Nucleus accumbens (tissue), 56 donors: ENCODE measurements at places on chromosomes 4 and X.

- DNase-seq = no peak
Observed at GRCh38 chr4:55321707-55322264, 24.3 kb upstream of the SRD5A3 start.

DNA sequence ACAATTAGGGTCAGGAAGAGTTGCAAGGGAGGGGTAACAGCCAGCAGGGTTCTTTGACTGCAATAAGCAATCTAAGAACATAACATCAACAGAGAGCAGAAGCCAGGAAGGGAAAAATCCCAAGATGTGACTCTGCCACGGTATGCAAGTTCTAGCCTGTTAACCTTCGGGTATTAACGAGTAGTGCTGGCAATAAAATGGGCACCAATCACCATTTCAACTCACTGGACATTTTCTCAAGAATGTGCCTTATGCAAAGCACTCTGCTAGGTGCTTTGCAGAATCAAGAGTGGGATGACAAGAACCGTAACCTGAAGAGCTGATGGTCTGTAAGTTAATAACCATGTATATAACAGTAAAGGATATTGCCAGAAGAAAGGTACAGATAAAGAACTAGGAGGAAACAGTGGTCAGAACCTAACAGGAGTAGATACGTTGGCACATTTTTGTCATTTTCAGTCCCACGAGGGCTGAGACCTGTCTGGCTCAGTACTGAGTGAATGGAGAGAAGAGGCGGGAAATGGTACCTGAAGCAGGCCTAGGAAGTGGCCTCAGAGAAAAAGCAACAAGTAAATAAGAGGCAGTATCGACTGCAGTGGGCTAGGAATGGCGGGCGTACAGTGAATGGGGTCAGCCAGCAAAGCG is 2.7 kb downstream of the ELOVL6 start:
- no peak for DNase-seq

GRCh38 chr4:185969657-185970056 is 99.3 kb upstream of the TLR3 start:
- no peak for DNase-seq

GRCh38 chrX:133189195-133189594 is 29.0 kb downstream of the TFDP3 start:
- no peak for DNase-seq

DNA sequence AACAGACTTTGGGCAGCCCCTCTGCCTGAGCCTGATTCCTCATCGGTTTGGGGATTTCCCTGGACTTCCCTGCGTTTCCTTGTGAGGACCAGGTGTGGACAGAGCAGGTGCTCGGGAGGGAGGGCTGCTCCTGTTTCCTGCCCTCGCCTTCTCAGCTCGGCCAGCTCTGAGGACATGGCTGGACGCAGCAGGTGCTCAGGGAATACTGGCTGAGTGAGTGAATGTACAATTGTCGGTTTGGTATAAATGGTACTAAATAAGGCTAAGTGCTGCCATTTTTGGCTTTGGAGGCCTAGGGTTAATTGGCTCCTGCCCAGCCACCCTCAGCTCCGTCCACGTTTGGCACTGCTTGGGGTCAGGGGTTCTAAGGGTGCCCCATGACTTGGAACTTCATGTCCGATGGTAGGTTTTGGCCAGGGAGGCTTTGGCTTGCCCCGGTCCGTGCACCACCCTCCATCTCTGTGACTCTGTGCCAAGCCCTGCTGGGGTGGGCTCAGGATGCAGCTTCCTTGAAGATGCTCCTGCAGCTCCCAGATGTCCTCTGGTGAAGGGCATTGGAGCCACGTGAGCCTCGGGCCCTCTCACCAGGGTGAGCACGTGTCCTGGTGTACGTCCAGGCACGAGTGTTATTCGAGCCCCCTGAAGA is 45.0 kb upstream of the NKX1-1 start:
- no peak for DNase-seq

DNA sequence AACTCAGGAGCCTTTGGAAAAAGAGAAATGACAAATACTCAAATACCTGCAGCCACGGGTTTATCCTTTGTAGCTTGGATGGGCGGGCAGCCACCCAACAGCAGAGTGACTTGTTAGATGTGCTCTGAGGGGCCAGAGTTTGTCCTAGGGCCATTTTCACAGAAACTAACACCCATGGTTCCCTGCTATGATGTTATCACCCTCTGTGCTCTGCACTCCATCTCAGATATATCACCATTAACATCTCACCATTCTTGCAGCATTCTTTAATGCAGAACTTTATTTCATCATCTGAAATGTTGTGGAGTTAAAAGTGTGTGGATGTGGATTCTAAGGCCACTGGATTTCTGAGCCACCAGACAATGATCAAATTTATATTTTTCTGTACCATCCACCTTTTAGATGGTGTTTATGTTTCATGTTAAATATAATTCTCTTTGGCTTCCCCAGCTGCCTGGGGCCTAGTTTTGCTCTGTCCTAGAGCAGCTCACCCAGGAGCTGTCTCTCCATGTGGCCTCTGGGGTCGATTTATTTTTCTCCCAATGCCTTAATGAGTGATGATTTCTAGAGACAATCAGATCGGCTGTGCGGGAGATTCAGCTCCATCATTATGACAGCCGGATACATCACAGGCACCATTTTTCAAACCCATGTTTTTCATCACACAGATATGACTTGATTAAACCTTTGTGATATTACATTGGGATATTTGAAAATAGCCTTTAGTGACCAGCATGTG is 380.8 kb downstream of the BCOR start:
- DNase-seq = no peak

DNA sequence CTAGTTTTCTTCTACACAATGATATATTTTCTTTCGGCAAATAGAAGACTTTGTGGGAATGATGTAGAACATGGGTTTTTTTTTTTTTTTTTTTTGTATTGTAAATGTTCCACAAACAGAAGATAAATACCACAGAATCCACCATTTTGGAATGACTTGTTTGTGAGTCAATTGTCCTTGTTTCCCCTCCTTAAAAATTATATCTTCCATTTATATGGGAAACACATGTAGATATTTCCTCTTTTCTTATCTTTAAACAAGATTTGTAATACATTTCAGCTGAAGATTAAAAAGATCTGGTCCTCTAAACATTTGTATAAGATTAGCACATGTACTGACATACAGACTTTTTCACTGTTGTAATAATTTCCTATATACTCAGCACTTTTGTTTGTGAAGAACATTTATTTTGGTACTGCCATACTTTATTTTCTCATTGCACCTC is 304.6 kb downstream of the SPRY1 start:
- no peak for DNase-seq

DNA sequence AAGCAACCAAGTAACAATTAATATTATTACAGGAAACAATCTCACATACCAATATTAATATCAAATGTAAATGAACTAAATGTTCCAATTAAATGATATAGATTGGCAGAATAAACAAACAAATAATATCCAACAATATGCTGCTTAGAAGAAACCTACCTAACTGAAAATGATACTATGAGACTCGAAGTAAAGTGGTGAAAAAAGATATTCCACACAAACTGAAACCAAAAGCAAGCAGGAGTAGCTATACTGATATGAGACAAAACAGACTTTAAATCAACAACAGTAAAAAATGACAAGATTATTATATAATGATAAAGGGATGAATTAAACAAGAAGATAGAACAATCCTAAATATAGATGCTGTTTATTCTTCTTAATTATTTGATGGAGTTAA is 140.1 kb downstream of the SPANXN4 start:
- DNase-seq = no peak

- no peak for DNase-seq
Observed at GRCh38 chrX:6307156-6307555, 78.5 kb upstream of the NLGN4X start.

DNA sequence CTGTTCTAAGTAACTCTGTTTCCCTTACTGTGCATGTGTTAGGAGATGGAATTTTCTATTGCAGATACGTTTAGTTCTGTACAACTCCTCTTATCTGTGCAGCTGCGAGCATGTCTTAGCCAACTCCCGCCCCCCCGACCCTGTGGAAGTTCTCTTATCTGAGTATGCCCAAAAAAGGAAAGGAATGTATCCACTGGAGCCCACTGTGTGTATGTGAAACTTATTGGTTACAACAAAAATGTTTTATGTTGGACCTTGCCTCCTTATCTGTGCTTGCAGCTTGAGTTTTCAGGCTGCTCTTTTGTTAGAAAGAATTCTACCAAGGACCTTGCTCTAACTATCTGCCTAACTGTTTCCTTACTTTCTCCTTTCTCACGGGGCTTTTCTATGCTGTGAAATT is 24.2 kb upstream of the DCAF8L2 start:
- no peak for DNase-seq

GRCh38 chr4:62622089-62622488 is 1422.0 kb downstream of the ADGRL3 start:
- DNase-seq = no peak

DNA sequence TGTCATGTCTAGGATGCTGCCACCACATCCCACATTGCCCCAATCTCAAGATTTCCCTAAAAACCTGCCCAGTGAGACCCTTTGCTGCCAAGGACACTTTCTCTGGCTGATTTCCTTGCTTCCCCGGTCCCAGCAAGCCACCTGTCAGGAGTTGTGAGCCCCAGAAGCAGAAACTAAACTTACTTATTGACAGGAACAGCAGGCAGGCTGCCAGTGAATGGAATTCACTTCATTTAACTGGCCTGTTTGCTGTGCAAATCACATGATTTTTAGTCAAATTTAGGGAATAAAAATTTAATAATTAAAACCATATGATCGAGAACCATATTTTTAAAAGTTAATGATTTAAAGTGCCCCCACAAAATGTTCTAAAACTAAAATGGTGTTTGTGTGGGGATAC is 48.5 kb downstream of the MAMLD1 start:
- no peak for DNase-seq

- no peak for DNase-seq
Observed at GRCh38 chr4:154010371-154010770, 221.5 kb upstream of the SFRP2 start.

DNA sequence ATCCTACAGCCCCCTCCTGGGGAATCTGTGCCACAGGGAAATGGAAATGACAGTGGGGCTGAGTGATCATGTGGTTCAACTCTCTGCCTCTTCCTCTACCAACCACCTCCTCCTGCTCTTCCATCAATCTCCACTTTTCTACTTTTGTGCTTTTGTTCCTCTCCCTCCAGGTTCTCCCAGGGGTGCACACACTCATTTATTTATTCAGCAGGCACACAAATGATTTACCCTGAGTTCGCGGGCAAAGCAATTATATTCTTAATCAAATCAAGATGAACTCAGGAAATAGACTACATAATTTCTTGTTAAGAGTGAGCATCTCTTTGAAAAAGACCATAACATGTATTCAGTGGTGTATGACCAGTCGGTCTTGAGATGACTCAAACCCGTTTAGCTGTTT is 69.2 kb downstream of the VCX3A start:
- DNase-seq = no peak

DNA sequence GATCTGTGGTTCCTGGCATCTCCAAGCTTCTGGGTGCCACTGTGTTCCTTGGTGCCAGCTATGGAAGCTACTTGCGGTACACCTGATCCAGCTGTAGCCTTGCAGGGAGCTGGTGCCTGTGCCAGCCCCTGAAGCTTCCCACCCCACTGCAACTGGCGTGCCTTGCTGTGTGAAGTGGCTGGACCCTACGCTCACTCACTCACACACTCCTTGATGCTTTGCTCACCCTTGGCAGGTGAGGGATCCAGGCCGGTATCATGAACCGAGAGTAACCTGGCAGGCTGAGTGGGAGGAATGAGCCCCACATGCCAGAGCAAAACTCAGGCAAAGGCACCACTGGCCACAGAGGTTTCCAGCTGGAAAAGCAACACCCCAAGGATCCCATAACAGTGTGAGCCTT is 31.3 kb upstream of the TEX13C start:
- DNase-seq = no peak

GRCh38 chr4:57191523-57192034 is 81.4 kb upstream of the IGFBP7 start:
- DNase-seq = no peak

- no peak for DNase-seq
Observed at GRCh38 chr4:55612341-55612740, 20.3 kb upstream of the PDCL2 start.

DNA sequence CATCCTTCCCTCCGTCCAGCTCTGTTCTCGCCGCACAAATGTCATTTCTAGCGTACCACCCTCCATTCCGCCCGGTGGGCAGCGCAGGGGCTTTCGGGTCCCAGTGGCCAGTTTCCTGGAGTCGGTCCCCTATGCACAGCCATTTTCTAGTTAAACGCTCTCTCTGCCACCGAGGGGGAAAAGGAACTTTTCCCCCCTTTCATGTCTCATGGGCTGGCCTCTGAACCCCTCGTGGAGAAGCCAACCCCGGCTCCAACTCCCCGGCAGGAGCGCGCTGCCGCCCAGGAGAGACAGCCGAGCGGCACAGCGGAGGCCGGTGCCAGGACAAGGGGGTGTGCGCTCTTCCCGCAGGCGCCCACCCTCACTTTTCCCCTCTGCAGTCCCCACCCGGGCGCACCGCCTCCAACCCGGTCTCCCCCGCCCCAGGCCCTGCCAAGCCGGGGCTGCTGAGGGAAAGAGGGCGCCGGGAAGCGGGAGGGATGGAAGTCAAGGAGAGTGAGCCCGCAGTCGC is 662 bp downstream of the APBB2 start:
- DNase-seq = no peak

GRCh38 chr4:55500072-55500471 is 46.6 kb downstream of the CLOCK start:
- no peak for DNase-seq

DNA sequence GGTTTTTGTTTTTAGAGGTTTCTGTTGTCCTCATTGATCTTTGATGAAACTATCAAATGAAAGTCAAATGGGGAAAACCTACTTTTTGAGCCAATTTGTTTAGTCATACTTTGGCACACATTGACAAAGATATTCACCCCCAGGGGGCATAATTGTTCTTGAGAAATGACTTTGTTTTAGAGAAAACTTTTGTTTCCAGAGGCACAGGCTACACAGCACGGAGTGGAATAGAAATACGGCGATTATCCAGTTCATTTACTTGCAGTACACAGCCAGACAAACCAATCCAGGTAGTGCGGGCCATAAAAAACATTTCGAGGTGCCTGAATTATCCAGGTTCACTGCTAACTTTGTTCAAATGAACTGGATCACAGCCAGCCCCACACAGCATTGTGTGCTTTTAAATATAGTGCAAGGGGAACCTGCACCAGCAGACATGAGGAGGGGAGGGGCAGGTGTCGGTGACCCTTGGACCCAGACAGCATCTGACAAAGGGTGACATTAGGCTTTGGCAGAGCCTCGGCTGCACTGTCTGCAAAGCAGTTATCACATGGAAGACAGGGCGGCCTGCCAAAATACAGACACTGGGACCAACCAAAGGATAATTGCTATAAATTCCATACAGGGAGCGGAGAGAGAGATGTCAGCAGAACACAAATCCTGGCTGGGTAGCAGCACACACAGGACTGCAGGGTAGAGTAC is 179.6 kb upstream of the NOCT start:
- DNase-seq = no peak
